Naive thymus-derived CD8-positive, alpha-beta T cell (primary cell): ENCODE measurements at places on chromosomes 3 and 15. TPM values are rescaled to one million over a fixed set of nuclear protein-coding genes. Genes with fewer than 3 reads are reported as not detected.

DNA sequence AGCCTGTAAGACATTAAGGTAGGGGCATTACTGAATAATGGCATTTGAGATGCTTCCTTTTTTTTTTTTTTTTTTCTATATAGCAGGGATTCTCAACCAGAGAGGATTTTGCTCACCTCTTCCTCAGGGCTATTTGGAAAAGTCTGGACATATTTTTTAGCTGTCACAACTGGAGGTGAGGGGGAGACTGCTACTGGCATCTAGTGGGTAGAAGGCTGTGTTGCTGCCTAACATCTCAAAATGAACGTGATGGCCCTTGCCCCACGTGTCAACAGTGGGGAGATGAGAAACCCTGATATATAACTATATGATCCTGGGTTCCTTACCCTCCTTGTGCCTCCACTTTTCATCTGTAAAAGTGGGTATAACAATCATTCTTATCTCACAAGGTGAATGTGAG is 71.9 kb downstream of the CADPS start:
- no peaks in the 10 kb centered on the region for H3K36me3 ChIP-seq
- H3K4me1 ChIP-seq = no peaks in the 10 kb centered on the region
- H3K4me3 ChIP-seq = no peak overlapping the region
- no peaks in the 10 kb centered on the region for H3K27me3 ChIP-seq

DNA sequence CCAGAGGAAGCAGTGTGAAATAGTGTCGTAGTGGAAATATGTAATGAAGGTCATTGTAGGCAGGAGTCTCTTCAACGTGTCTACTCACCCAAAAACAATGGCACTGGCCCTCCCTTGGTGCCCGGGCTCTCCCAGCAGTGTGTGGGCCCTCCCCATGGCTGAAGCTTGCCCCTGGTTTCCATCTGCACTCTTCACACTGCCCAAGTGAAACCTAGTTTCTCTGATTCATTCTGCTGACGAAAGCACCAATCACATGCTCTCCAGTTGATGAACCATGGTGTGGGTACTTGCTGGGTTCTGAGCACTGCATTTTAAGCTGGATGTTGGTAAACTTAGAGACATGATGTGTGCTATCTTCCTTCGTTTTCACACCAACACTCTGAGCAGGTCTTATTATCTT is 61.0 kb upstream of the AGBL1 start:
- H3K27me3 ChIP-seq = peaks cover 46% of the 10 kb centered on the region
- H3K27ac ChIP-seq = no peak overlapping the region
- no peaks in the 10 kb centered on the region for H3K36me3 ChIP-seq
- H3K4me3 ChIP-seq = no peak overlapping the region

DNA sequence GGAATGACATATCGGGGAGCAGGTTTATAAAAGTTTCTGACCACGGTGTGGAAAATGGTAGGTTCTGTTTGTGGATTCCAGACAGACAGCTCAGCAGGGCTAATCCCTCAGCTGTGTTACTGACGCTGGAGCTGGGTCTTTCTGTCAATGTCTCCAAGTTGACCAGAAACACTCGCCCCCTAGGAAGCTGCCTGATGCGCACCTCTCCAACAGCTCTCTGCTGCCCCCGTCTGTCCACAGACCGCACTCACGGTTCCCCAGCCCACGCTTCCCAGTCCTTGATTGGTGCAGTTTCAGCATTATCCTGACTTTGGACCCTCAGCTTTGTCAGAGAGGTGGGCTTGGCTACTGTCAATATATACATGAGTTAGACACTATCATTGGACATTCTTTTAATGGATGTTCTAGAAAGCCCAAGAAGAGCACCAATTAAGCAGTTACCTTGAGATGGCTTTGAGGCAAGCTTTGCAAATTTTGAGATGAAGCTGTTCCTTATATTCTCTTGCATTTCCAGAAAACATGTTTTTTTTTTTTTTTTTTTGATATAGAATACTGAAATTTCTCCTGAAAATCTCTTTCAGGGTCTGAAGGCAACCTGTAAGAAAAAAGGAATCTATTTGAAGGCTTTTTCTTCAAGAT is 98.9 kb upstream of the TBC1D5 start:
- no peak overlapping the region for H3K4me3 ChIP-seq
- peak; percentile 55 for DNase-seq
- no peaks in the 10 kb centered on the region for H3K4me1 ChIP-seq
- H3K36me3 ChIP-seq = no peaks in the 10 kb centered on the region
- no peaks in the 10 kb centered on the region for H3K27me3 ChIP-seq

DNA sequence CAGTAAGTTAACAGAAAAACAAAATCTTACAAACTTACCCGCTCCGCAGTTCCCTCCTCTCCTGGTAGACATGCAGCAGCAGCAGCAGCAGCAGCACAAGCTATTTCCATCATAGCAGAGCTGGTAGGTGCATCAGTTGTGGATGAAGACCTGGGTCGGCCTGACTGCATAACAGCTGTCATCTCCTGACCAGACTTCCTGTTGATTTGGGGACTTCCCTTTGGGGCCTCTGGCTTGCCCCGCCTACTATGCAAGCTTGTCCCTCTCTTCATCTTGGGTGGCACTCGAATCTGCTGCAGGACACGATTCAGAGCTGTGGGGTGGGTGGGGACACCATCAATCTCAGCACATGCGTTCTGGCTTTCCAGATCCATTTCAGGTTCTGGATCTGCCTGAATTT is 65.7 kb downstream of the TMCC1 start:
- no peak overlapping the region for H3K4me3 ChIP-seq
- H3K27ac ChIP-seq = peak overlapping the region; percentile 70
- H3K4me1 ChIP-seq = peaks cover 35% of the 10 kb centered on the region
- H3K36me3 ChIP-seq = peaks cover 11% of the 10 kb centered on the region
- no peaks in the 10 kb centered on the region for H3K27me3 ChIP-seq
- peak; percentile 31 for DNase-seq

DNA sequence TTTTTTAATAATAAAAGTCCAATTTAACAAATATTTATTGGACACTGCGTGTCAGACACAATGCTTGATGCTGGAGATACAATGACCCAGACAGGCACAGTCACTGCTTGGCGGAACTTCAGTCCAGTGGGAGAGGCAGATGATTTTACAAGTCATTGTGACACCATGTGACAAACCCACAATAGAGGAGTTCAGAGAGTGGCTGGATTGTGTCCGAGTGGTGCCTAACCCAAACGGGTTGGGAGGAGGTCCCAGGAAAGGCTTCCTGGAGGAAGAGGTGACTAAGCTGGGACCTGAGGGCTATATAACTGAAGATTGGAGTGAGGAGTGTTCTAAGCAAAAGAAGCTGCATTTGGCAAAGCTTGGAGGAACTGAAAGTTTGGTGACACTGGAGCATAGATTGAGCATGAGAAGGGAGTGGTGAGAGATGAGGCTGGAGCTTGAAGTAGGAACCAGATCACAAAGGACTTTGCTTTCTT is 41.4 kb downstream of the CRTC3 start:
- peak overlapping the region; percentile 48 for H3K4me3 ChIP-seq
- H3K27ac ChIP-seq = peak overlapping the region; percentile 86
- no peaks in the 10 kb centered on the region for H3K36me3 ChIP-seq
- no peak for DNase-seq
- H3K4me1 ChIP-seq = peaks cover 94% of the 10 kb centered on the region
- H3K27me3 ChIP-seq = no peaks in the 10 kb centered on the region

GRCh38 chr15:65908876-65909275 is 39.6 kb downstream of the RAB11A start:
- H3K27me3 ChIP-seq = no peaks in the 10 kb centered on the region
- H3K36me3 ChIP-seq = peaks cover 10% of the 10 kb centered on the region
- H3K4me3 ChIP-seq = no peak overlapping the region
- peak overlapping the region; percentile 87 for H3K27ac ChIP-seq

GRCh38 chr15:25057574-25057973 is 102.8 kb downstream of the SNRPN start:
- H3K27ac ChIP-seq = no peak overlapping the region
- H3K4me1 ChIP-seq = no peaks in the 10 kb centered on the region
- no peaks in the 10 kb centered on the region for H3K27me3 ChIP-seq
- no peak overlapping the region for H3K4me3 ChIP-seq

DNA sequence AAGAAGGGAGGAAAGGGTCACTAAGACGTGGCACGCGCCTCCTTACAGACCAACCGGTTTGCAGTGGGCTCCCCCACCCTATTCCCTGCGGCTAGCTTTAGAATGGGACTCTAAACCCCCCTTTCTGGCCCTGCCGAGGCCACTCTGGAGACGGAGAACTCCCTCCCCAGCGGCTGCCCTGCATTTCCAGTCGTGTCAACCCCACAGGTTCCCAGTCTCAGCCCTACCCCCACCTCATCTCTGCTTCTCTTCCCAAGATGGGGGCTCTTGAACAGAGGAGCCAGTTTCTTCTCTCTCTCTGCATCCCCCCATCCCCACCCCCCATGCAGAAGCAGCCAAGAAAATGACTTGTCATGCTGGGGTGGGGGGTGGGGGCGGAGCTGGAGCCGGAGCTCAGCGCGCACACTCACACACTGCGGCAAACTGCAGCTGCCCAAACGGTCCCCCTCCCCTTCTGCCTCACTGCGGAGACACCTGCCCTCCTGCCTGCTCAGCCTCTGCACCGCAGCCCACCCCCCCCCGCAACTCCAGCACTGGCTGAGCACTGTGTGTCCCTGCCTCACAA is 871 bp downstream of the MAP1A start:
- no peak for DNase-seq
- H3K27me3 ChIP-seq = peaks cover 27% of the 10 kb centered on the region
- peak overlapping the region; percentile 76 for H3K4me3 ChIP-seq
- no peaks in the 10 kb centered on the region for H3K36me3 ChIP-seq

DNA sequence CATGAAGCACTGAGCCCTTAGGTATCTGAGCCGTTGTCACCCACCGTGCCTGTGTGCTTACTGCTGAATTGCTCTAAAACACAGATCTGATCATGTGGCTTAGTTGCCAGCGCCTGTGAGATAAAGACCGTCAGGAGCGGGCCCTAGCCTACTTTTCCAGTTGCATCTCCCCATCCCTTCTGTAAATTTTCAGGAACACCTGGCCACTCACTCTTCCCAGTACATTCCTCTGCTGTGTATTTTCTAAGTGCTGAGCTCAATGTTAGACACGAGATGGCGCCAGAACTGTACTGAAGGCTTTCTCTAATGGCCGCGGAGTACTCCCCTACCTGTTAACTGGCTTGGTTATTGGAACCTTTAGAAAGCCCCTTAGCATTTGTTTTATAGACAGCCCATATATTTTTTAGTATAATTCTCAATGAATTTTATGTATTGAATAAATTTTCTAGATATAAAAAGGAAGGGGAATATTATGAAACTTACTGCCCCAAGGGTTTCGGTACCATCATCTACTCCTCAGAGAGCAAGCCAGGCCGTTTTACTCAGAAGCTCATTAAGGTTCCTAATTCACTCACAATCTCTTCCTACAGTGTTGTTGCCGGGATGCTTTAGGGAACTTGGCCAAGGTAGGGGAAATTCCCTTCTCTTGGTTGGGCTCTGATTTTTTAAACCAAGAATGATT is 16.7 kb upstream of the WNT7A start:
- no peaks in the 10 kb centered on the region for H3K27me3 ChIP-seq
- peaks cover 2% of the 10 kb centered on the region for H3K36me3 ChIP-seq
- peak overlapping the region; percentile 82 for H3K4me3 ChIP-seq
- peak overlapping the region; percentile 85 for H3K27ac ChIP-seq
- DNase-seq = peak; percentile 69

- H3K4me1 ChIP-seq = no peaks in the 10 kb centered on the region
- H3K27ac ChIP-seq = no peak overlapping the region
- no peak overlapping the region for H3K4me3 ChIP-seq
- no peak for DNase-seq
- H3K27me3 ChIP-seq = peaks cover 21% of the 10 kb centered on the region
- H3K36me3 ChIP-seq = no peaks in the 10 kb centered on the region
Observed at GRCh38 chr15:71572452-71573053, 237.8 kb upstream of the NR2E3 start.

GRCh38 chr3:66428733-66429132 is 72.1 kb downstream of the LRIG1 start:
- DNase-seq = no peak
- no peak overlapping the region for H3K4me3 ChIP-seq
- peaks cover 9% of the 10 kb centered on the region for H3K4me1 ChIP-seq
- H3K36me3 ChIP-seq = no peaks in the 10 kb centered on the region
- H3K27ac ChIP-seq = no peak overlapping the region

DNA sequence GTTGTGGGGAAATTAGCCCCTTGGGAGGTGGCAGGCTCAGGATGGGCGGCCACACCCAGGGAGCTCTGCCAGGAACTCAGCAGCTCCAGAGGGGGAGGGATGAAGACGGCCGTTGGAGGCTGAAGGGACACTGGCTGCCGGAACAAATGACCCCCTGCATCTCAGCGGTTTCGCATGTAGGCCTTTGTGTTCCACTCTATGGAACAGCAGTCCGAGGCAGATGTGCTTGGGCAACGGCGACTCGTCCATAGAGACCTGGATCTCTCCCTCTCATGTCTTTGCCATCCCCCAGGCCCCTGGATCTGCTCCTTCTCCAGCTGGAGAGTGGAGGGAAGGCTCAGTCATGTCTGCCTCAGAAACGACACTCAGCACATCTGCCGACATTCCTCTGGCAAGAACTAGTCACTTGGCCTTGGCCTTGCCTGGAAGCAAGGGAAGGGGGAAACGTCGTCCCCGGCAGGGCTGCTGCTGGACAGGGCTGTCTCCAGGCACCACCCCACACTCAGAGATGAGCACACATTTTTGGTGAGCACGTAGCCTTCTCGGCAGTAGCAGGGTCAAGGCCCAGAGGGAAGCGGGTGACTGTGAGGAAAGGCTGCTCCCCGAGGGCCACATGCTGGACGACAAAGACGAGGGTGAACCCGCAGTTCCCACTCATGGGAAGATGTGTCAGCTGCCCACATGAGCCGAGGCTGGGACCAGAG is 83.8 kb downstream of the ASB7 start:
- peaks cover 28% of the 10 kb centered on the region for H3K27me3 ChIP-seq
- H3K36me3 ChIP-seq = peaks cover under 1% of the 10 kb centered on the region

GRCh38 chr3:156816091-156816793 is 9.9 kb upstream of the LEKR1 start:
- no peaks in the 10 kb centered on the region for H3K27me3 ChIP-seq
- DNase-seq = peak; percentile 43
- H3K4me1 ChIP-seq = peaks cover 33% of the 10 kb centered on the region
- no peaks in the 10 kb centered on the region for H3K36me3 ChIP-seq

GRCh38 chr15:77031376-77032050 is 36.6 kb downstream of the PSTPIP1 start:
- H3K4me3 ChIP-seq = no peak overlapping the region
- H3K4me1 ChIP-seq = peaks cover 6% of the 10 kb centered on the region
- no peaks in the 10 kb centered on the region for H3K27me3 ChIP-seq
- H3K36me3 ChIP-seq = peaks cover 3% of the 10 kb centered on the region
- peak; percentile 35 for DNase-seq

GRCh38 chr3:127387119-127387518 is 99.3 kb upstream of the PRR20G start:
- H3K4me1 ChIP-seq = no peaks in the 10 kb centered on the region
- H3K36me3 ChIP-seq = no peaks in the 10 kb centered on the region
- H3K27ac ChIP-seq = no peak overlapping the region
- peaks cover 4% of the 10 kb centered on the region for H3K27me3 ChIP-seq

GRCh38 chr15:83818591-83818990 is 164.7 kb downstream of the ADAMTSL3 start:
- H3K27ac ChIP-seq = no peak overlapping the region
- H3K4me3 ChIP-seq = no peak overlapping the region
- peaks cover 15% of the 10 kb centered on the region for H3K27me3 ChIP-seq
- H3K36me3 ChIP-seq = no peaks in the 10 kb centered on the region
- no peaks in the 10 kb centered on the region for H3K4me1 ChIP-seq
- DNase-seq = no peak

- H3K4me3 ChIP-seq = no peak overlapping the region
- peaks cover 7% of the 10 kb centered on the region for H3K4me1 ChIP-seq
- no peak overlapping the region for H3K27ac ChIP-seq
- no peak for DNase-seq
Observed at GRCh38 chr15:42065033-42065432, 29.3 kb downstream of the PLA2G4D start.

Gene STIMATE
- 19.5 TPM for total RNA-seq

Gene MST1R
- 0.75 TPM for total RNA-seq

Gene WDR93
- total RNA-seq = not detected

Gene CLCN2
- total RNA-seq = 6.3 TPM

Gene DOCK3
- total RNA-seq = 1.9 TPM

Gene SIDT1
- total RNA-seq = 71.2 TPM

Gene ARNT2
- total RNA-seq = not detected

Gene CASR
- not detected for total RNA-seq

Gene GOLGA8G
- total RNA-seq = not detected

Gene HGD
- 3.8 TPM for total RNA-seq

Gene DLL4
- total RNA-seq = 0.16 TPM
